ENCODE measurements at places on chromosomes 5 and 9.

DNA sequence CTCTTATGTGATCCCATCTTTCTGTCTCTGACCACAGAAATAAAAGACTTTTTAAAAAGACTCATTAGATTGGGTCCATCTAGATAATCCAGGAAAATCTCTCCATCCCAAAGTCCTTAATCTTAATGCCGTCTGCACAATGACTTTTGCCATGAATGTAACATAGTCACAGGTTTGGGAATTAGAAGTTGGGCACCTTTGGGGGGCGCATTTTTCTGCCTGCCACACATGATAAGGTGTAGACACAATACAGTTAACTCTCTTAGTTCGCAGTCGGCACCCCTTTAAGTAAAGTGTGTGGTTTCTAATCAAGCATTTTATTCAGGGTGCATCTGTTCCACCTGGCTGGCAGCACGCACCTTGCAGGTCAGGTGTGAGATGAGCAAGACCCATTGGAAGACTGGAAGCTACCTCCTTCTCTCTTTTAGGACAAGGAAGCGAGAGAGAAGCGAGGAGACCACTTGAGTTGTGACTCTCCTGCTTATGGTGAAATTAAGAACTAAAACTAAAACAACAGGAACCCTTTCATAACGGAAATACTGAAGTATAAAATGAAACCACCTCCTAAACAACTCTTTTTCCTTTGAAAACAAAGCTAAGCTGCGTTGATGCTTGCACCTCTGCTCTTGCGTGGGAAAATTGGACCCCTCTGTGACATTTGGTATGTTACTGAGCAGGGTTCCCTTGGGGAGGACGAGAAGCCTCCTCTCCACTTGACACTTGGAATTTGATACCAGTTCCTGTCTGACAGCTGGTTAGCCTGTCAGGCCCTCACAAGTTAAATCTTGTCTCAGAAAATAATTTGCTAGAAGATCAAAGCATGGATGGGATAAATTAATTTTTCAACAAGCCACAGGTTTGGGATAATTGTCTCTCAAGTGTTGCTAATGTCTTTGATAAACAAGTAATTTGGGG, 304.6 kb upstream of the DMRT1 start:
- no peak overlapping the region for H3K4me3 ChIP-seq
- H3K4me1 ChIP-seq: peaks cover 5% of the 10 kb centered on the region
- no peak for DNase-seq
- H3K36me3 ChIP-seq: no peaks in the 10 kb centered on the region
- H3K27me3 ChIP-seq: peaks cover 15% of the 10 kb centered on the region
- no peak overlapping the region for H3K27ac ChIP-seq

GRCh38 chr9:91231619-91232018, 130.1 kb downstream of the AUH start:
- H3K36me3 ChIP-seq: peaks cover 8% of the 10 kb centered on the region
- H3K27me3 ChIP-seq: no peaks in the 10 kb centered on the region
- H3K4me3 ChIP-seq: no peak overlapping the region
- no peaks in the 10 kb centered on the region for H3K4me1 ChIP-seq
- DNase-seq: no peak

DNA sequence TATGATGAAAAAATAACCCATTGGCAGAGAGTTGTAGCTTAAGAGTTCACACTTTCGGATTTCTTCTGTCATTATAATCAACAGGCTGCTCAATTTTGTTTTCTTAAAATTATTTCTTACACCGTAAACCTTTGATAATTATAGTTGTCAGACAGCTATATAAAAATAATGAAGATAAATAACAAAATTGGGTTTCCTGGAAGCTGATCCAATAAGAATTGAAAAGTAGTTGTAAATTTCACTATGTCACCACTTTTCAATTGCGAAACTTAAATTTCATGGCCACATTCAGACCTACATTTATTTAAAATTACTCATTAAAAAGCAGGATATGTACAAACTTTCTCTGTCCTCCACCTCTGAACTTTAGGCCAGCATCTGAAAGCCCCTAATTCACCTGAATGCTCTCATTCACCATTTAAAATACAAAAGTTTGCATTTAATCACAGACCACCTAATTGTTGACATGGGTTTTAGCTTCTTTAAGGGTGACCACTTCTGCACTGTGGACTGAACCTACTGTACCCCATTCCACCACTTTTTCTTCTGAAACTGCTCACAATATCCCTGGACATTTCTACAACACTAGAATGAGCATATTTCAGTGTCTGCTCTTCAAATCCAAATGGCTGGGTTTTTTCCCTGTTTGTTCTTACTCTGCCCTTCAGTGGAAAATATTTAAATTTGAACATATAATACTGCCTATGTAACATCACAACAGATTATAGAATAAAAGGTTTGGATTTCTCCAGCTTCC, 680 bp downstream of the SELENOP start:
- H3K4me3 ChIP-seq: no peak overlapping the region
- H3K27me3 ChIP-seq: no peaks in the 10 kb centered on the region
- peaks cover 6% of the 10 kb centered on the region for H3K4me1 ChIP-seq
- H3K27ac ChIP-seq: no peak overlapping the region

DNA sequence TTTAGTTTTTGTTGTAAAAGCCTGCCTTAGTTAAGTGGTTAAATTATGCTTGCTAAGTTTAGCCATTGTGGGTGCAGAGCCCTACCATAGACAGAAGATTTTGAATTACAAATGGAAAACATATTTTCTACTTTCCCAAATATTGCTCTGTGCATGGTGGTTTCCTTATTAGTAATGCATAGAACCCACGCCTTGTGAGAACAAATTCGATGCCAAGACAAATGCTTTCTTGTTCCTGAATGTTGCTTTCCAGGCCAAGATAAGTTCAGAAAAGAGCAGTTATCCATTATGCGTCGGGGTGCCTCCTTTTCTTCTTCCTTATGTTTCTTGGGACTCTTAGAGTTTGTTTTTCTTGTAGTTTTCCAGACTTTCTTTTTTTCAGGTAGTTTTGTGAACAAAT, 31.0 kb upstream of the GARNL3 start:
- H3K4me3 ChIP-seq: no peak overlapping the region
- H3K36me3 ChIP-seq: no peaks in the 10 kb centered on the region
- no peak for DNase-seq
- H3K4me1 ChIP-seq: no peaks in the 10 kb centered on the region
- H3K27me3 ChIP-seq: peaks cover 39% of the 10 kb centered on the region

DNA sequence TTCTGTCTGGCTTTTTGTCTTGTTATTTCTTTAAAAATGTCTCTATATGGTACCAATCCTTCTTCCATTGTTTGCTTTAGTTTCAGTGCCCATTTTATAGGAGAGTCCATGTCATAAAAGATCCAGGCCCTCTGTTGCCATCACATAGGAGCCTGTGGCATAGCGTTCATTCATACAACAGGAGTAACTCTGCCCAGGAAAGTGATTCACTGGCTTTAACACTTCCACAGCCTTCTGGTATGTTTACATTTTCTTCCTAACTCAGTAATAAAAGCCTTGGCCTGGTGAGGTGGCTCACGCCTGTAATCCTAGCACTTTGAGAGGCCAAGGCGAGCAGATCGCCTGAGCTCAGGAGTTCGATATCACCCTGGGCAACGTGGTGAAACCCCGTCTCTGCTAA, 519.3 kb upstream of the PTGER4 start:
- H3K4me1 ChIP-seq: no peaks in the 10 kb centered on the region
- H3K36me3 ChIP-seq: no peaks in the 10 kb centered on the region
- no peak for DNase-seq
- no peaks in the 10 kb centered on the region for H3K27me3 ChIP-seq
- no peak overlapping the region for H3K4me3 ChIP-seq
- H3K27ac ChIP-seq: no peak overlapping the region

DNA sequence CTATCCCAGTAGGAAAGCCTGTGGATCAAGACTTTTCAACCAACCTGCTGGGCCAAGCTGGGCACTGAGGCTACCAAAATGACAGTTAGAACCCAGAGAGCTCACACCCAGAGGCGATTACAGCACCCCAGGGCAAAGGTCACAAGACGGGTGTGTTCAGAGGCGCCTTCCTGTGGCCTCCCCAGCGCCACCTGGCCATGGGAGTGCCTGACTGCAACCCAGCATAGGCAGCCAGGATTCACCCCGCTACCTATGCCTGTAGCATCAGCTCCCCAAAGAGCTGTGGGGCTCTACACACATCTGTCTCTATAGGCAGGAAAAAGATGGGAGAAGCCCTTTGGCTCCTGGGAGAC, 33.5 kb downstream of the PDGFRB start:
- H3K27ac ChIP-seq: no peak overlapping the region
- H3K27me3 ChIP-seq: no peaks in the 10 kb centered on the region
- no peak overlapping the region for H3K4me3 ChIP-seq
- no peak for DNase-seq
- no peaks in the 10 kb centered on the region for H3K36me3 ChIP-seq
- no peaks in the 10 kb centered on the region for H3K4me1 ChIP-seq

DNA sequence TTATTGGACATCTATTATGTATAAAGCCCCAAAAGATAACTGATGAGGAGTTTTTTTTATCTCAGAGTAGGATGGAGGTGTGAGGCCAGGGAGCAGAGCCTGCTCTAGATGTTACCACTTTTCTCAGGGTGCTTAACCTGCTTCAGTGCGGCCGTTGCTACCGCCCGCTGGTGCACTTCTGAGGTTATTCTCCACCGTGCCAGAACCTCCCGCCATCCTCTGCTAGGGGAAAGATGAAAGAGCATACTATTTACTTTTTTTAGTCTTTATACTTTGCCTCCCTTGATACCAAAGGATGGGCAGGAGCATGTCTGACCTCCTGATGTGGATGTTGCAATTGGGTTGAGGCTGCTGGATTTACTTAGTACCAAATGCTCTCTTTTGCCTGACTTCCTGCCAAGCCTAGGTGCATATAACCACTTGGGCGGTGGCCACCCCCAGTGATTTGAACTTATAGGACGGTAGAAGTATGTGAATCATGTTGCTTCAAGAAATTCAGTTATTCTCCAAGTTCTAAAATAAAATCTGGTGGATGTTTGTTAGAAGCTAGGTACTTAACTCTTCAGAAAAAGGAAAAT, 71.1 kb upstream of the HSPB3 start:
- no peak overlapping the region for H3K4me3 ChIP-seq
- H3K27ac ChIP-seq: no peak overlapping the region
- no peak for DNase-seq
- peaks cover 15% of the 10 kb centered on the region for H3K4me1 ChIP-seq
- H3K36me3 ChIP-seq: no peaks in the 10 kb centered on the region

- no peak overlapping the region for H3K27ac ChIP-seq
- H3K4me3 ChIP-seq: no peak overlapping the region
- H3K27me3 ChIP-seq: no peaks in the 10 kb centered on the region
- no peak for DNase-seq
Observed at GRCh38 chr5:9722601-9723180, 92.5 kb upstream of the TAS2R1 start.
